ENCODE measurements at places on chromosomes 3 and 15.

- DNase-seq: no peak
These were observed 210.3 kb upstream of the TPM1 start for GRCh38 chr15:62832231-62832630.

DNA sequence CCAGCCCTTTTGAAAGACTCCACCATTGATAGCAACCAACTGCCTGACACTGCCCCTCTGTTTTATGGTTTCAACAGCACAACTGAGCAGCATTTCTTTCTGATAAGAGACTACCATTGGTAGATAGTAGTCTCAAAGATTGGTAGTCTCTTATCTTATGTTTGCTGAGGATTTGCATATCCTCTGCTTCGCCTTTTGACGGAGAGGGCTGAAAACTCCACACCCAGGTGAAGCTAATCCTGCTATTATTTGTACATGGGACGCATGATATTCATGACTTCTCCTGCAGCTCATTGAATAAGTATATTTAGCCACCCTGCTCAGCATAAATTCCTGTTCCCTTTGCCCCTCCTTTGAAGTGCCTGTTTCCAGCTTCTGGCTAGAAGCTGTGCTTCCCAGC, 119.4 kb upstream of the STRIT1 start:
- DNase-seq: no peak

- DNase-seq: no peak
These were observed 395.8 kb downstream of the MAGI1 start for GRCh38 chr3:65642883-65643282.

DNA sequence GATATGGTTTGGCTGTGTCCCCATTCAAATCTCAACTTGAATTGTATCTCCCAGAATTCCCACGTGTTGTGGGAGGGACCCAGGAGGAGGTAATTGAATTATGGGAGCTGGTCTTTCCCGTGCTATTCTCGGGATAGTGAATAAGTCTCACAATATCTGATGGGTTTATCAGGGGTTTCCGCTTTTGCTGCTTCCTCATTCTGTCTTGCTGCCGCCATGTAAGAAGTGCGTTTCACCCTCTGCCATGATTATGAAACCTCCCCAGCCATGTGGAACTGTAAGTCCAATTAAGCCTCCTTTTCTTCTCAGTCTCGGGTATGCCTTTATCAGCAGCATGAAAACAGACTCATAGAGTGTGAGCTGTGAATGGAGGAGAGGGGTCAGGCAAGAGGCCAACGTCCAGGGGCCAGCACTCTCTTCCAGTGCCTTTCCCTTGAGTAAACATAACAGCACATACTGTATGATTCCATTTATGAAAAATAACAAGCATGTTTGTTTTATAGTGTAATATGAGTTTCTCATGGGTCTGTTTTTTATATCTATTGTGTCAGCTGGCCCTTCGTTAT, 16.3 kb upstream of the LCTL start:
- no peak for DNase-seq

GRCh38 chr3:131081224-131081623, 54.5 kb downstream of the NEK11 start:
- DNase-seq: no peak
